Right ventricle myocardium inferior (tissue), 1 donor: ENCODE measurements at places on chromosomes 7 and 10.

DNA sequence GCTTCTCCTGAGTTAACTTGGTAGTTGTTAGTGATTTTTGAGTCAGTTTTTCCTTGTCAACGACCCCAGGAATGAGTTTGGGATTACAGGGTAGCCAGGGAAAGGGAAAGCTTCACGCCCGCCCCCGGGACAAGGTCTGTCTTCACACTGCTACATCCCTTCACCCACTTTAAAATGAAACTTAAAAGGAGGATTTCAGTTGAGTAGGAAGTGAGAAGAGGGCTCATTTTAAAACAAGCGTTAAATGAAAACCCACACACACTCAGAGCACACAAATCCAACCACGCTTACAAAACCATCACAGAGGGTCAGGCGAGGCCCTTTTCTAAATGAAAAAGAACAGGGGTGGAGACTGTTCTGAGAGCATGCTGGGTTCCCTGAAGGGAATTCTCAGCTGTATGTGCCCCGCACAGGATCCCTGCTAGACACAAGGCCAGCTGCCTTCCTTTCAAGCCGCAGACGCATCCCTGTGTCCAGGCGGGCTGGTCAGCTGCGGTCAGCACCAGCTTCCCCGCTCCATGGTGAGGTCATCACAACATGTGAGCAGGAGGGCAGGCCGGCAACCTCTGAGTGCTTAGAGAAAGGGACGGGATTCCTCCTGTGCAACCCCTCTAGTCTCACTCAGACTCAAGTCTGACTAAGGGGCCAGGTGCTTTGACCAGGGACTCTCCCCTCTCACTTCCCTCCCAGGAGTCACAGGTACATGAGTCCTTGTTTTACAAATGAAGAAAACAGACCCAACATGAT is 111.8 kb downstream of the EGFR start:
- peak; percentile 85 for DNase-seq

DNA sequence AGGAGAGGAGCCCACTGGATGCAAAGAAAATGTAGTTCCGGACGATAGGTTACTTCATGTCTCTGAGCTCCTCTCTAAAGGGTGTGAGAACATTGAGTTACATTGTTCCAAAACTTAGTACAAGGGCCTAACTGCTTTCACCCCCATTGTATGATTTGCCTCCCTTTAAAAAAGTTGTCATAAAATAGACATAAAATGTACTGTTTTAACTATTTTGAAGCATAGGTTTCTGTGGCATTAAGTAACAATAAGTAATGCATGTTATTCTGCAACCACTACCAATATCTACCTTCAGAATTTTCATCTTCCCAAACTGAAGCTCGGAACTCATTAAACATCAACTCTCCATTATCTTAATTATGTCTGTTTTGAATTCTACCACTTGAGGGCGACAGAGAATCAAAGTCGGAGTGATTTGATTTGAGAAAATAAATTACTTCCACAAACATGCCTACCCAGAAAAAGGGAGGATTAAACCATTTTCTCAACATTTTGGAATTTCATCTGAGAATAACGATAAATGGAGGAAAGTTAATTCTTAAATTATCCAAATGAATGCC is 2.7 kb downstream of the IGFBP1 start:
- no peak for DNase-seq

- no peak for DNase-seq
Measured at GRCh38 chr7:41030673-41031072, 672.2 kb downstream of the INHBA start.

DNA sequence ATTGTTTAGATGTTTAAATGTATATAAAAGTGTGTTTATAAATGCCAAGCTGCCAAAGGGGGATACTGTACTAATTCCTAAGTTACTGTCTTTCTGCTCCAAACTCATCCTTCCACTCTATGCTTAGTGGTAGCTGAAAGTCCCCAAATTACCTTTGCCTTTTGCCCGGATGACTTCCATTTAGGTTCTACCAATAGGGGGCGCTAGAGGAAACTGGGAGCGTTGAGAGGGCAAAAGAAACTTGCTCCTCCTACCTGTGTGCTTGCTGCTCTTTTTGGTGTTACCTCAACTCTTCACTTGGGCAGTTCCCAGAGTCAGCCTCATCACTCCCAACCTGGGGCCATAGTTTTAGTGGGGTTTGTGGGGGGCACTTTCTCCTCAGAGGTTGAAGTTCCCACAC is 5.9 kb upstream of the OR2A25 start:
- no peak for DNase-seq

GRCh38 chr10:124356701-124357560 is 61.8 kb downstream of the OAT start:
- DNase-seq = no peak

- DNase-seq = no peak
Measured at GRCh38 chr7:24137338-24137737, 146.7 kb upstream of the NPY start.

- DNase-seq = no peak
Measured at GRCh38 chr7:151503902-151504714, 15.6 kb downstream of the RHEB start.

DNA sequence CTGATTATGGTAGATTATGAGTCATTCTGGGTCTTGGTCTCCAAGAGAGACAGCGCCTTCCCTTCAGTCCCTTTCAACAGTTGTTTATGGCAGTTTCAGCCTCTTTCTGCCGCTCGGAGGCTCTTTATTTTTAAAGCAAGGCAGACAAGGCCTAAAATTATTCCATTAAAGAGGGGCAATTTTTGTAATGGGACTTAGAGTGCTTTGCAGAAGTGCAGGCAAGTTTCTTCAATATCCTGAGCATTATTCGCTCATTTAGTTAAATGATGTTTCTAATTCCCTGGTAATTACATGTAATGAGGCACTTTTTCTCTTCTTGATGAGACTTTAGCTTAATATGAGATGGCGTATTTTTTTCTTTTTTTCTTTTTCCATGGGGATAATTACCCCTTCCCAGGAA is 33.6 kb downstream of the BUB3 start:
- DNase-seq = no peak

GRCh38 chr10:76408646-76409045 is 977.2 kb downstream of the LRMDA start:
- DNase-seq = no peak

GRCh38 chr7:55496906-55497305 is 75.4 kb downstream of the VOPP1 start:
- DNase-seq = no peak

- DNase-seq = no peak
Measured at GRCh38 chr10:56012101-56012500, 349.0 kb downstream of the ZWINT start.

- DNase-seq = no peak
Measured at GRCh38 chr7:28602282-28602681, 190.0 kb downstream of the CREB5 start.

DNA sequence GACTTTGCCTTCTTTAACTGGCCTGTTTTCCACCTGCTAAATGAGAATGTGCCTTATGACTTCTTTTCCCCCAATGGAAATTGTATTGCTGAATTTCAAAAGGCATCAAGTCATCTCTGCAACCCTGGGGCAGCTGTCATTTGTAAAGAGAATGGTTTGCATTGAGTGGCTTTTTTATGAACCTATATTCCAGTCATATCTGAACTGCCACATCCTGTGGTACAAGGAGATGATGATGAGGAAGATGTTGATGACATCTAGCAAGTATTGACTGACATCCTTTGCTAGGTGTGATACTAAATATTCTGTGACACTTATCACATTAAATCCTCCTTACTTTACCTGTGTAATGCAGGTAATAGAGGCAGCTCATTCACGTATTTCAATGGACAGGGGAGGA is 88.3 kb upstream of the KIAA1217 start:
- DNase-seq = no peak

GRCh38 chr10:110392868-110393740 is 88.4 kb upstream of the SMNDC1 start:
- DNase-seq = no peak

GRCh38 chr7:74430961-74431466 is 22.7 kb upstream of the GTF2IRD1 start:
- DNase-seq = peak; percentile 39

GRCh38 chr7:155576900-155577508 is 30.6 kb upstream of the CNPY1 start:
- no peak for DNase-seq

DNA sequence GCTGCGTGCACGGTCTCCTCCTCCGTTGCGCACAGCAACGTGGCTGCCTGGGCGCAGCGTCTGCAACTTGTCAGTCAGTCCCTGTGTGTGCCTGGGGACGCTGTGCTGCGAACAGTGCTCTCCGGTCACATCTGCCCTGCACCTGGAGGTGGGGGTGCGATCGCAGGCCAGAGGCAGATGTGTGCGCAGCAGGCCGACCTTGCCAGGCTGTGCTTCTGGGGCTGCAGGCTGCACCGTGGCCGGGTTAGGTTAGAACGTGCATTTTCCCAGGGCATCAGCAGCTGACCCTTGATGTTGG is 8.2 kb upstream of the GET4 start:
- DNase-seq = peak; percentile 65

- DNase-seq = no peak
Measured at GRCh38 chr10:127908106-127908958, 1.4 kb downstream of the PTPRE start.

DNA sequence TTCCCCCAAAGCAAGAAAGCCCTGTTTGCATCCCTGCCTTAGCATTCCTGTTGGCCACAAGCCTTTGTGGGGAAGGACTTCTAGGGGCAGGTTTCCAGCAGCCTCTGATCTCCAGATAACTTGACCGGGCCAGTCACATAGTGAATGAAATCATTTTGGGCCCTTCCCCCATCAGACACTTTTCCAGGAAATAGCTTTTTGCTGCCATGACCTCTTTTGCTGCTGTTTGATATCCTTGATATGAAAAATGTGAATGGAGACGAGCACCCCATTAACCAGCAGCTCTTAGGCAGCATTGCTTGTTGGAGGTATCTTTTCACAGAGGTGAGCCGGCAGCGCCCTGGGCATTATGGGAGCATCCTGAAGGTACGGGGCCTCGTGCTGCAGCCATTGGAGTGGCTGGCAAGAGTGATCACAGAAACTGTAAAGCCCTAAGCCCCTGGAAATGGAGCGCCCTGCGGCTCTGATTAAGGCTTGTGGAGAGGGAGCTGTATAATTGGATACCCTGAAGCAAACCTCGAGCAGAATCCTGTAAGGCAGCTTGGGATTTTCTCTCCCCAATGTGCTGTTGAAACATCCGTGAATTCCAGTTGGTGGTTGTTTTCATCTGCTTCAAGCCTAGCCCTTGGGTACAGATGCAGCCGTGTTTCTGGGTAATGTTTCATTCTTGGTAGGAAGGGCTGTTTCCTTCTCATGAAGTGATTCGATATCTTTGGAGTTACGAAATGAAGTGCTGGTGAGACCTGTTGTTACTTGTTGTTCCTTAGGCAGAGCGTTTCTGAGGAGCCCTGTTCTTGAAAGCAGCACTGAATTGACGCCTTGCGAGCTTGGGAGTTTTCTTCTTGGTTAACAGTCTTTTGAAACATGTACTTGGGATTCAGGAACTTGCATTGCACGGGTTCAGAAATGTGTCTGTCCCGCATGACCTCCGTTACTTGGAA is 179.0 kb downstream of the PTEN start:
- no peak for DNase-seq

DNA sequence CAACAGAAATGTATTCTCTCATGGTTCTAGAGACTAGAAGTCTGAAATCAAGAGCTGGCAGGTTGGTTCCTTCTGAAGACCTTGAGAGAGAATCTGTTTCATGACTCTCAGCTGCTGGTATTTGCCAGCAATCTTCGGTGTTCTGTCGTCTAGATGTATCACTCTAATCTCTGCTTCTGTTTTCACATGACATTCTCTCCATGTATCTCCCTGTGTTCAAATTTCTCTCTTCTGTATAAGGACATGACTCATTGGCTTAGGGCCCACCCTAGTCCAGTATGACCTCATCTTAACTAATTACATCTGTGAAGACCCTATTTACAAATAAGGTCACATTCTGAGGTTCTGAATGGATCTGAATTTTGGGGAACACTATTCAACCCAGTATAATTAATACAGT is 82.3 kb downstream of the ANKRD7 start:
- no peak for DNase-seq

DNA sequence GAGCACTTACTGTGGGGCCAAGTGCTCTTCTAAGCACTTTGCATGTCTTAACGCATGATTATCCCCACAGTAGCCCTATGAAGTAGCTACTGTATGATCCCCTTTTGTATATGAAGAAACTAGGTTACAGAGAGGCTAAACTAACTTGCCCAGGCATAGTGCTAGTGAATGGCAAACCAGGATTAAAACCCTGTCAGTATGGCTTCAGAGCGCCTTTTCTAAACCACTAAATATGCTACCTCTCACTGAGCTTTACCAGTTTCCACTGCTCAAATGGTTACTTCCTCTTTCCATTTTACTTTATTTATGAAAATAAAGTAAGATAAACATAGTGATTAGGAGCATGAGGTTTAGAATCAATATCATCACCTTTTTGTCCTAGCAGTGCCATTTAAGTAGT is 73.6 kb downstream of the PODXL start:
- DNase-seq = no peak

DNA sequence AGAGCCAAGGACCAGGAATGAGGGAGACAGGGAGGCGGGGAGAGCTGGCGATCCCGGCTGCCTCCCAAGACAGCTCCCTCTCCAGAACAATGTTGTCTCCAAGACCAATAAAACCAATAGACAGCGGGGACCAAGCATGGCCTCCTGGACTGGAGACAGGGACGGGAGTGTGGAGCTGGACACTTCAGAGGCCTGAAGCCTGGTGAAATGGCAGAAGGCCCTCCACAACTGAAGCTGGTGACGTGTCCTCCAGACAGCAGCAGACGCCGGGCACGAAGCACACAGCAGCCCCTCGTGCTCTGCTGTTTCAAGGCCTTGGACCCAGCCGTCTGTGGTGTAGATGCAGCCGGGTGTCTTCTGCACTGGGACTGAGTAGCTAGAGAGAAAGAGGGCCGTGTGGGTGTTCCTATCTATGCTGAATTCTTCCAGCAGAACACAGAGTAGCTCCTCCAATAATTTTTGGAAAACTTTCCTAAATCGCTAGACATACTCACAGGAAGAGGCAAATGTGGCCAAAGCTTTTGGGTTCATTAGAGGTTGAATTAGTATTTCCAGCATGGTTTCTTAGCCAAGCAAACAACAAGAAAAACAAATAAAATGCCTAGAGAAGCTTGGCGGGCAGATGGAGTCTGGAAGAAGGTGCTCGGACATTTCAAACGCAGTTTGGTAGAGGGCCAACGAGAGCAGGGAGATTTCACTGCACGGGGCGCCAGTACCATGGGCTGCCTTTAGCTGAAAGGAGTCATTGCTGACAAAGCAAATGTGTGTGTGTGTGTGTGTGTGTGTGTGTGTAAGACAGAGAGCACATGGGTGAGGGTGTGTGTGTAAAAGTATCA is 570.4 kb downstream of the TCERG1L start:
- no peak for DNase-seq

- DNase-seq = no peak
Measured at GRCh38 chr10:86497621-86498020, 24.0 kb downstream of the WAPL start.

- DNase-seq = no peak
Measured at GRCh38 chr7:25765110-25765655, 386.8 kb upstream of the NFE2L3 start.

GRCh38 chr7:5296611-5297226 is 14.0 kb downstream of the SLC29A4 start:
- DNase-seq = no peak

GRCh38 chr7:4040109-4040928 is 641.8 kb upstream of the FOXK1 start:
- DNase-seq = no peak
